ENCODE measurements at places on chromosomes 11 and 22.

- no peak for DNase-seq
Observed at GRCh38 chr11:96033599-96033998, 109.7 kb upstream of the MTMR2 start.

GRCh38 chr11:130315354-130315970 lies 745 bp upstream of the ZBTB44 start:
- no peak for DNase-seq

DNA sequence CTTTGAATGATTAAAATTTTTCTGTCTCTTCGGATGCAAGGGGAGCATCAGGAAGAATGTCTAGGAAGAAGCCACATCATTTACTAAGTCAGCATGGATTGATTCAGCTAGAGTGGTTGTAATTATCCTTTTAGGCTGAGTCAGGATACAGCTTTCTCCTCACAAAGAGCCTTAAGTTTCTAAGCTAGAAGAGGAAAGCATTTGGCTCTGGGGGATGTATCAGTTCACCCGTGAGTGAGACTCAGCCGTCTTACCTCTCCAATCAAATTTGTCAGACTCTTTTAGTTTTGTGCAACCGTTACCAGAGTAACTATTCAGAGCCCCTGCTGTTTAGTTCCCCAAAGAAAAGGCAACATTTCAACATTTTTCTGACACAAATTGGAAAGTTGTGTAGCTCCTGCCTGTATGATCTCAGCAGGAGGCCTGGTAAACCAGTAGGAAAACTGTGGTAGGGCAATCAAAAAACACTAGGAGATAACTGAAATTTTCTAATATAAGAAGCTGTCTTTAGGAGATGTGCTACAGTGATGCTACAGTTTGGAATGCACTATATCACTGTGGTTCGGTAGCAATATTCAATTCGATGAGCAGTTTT lies 432.4 kb upstream of the LUZP2 start:
- DNase-seq: no peak

GRCh38 chr11:92269021-92269420 lies 44.4 kb downstream of the FAT3 start:
- DNase-seq: no peak

- DNase-seq: no peak
Observed at GRCh38 chr11:17764446-17765218, 30.1 kb downstream of the KCNC1 start.

DNA sequence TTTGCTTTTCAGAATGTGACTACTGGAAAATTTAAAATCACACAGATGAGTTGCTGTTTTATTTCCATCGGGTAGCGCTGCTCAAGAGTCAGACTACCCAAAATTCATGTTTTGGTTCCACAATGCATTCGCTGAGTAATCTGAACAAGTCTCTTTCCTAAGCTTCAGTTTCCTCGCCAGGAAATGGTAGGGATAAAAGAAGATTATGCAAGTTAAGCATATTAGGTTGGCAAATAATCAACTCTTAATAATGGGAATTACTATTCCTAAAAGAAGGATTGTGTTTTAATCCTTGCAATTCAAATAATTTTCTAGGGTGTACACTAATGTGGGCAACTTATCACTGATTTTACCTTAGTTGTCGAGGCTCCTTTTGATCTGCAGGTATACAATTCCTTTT lies 326.5 kb downstream of the LARGE1 start:
- DNase-seq: no peak

DNA sequence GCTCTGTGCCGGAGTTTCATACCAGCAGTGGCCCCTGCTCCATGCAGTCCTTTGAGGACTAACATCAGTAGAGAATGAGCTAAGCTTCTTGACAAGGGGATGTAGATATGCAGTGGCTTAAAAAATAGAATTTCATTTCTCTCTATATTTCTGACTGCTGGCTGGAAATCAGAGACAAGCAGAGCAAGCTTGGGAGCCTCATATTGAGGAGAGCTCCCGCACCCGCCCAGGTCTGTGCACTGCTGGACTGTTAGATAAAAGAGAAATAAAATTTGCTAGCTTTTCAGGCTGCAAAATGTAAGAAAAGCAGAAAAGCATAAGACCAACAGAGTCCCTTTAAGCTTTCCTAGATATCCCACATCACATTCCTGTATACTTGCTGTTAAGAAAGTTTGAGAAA lies 31.4 kb downstream of the MMP7 start:
- no peak for DNase-seq

- no peak for DNase-seq
Observed at GRCh38 chr11:117478926-117479325, 151.3 kb downstream of the CEP164 start.

- no peak for DNase-seq
Observed at GRCh38 chr11:73838443-73839122, 38.1 kb downstream of the COA4 start.

Data from NCI-H1930 (cell line).